Effector memory CD8-positive, alpha-beta T cell (primary cell): ENCODE measurements at places on chromosomes 12 and 14.
A peak's percentile ranks its signal among the peaks of the same experiment; 100 is the strongest.

GRCh38 chr14:57254884-57255283 is 13.8 kb downstream of the EXOC5 start:
- no peak for DNase-seq

- DNase-seq = no peak
Measured at GRCh38 chr12:76193961-76194360, 109.5 kb upstream of the NAP1L1 start.

DNA sequence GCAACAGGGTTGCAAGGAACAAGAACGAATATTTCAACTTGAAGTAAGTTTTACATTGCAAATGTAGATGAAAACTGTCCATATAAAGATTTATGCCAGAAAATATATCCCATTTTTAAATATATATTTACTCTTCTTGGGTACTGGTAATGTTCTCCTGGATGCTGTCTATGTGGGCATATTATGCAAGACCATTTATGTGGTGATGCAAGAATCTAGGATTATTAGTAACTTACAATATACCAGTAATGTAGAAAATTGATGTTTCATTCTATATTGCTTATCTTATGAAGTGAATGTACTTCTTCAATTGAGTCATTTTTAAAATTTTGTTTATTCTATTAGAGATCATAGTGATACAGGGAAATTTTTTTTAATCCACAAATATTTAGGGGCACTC is 25.1 kb downstream of the FGFR1OP2 start:
- DNase-seq = no peak

DNA sequence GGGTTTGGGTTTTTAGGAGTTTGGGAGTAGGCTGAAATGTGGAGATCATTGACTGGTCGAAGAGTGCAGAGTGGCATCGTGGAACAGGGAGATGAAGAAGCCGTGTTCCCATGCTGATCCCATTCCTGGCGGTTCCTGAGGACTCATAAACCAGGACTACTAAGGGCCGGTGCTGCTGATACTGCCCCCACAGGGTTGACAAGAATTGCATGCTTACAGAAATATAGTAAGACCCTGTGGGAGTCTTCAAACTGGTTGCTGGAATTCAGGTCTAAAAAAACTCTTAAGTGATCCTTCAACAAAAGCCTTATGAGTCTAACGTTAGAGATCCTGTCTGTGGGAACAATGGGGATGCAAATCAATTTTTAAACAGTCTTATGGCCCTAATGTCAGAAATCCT is 64.0 kb upstream of the ARHGAP5 start:
- DNase-seq = no peak

DNA sequence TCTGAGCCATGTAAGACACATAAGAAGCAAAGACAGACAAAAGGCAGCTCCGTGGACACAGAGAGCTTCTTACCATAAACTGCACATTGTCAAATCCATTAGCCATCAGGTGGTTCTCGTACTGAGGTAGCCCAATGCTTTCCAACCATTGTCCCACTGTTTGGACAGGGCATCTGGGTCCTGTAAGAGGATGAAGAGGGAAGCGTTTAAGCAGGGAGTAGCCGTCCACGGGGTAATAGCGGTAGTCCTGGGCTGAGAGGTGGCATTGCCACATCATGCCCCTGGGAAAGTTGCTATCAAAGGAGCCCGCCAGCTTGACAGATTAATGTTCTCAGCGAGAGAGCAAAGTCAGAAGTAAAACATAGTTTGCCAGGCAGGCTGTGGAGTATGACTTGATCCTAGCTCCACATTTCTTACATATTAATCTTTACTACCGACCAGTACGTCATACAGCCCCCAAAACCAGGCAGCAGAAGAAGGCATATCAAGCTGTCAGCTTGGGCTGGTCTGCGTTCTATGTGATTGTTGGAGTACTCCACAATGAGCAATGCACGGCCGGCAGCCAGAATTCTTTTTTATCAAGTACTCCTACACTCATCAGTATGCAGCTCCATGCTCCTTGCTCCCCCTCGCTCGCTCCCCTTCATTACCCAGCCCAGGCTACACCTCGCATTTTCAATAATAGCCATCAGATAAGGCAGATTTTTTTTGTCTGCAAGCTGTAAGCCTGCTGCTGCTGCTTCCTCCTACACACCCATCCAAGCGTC is 493.2 kb upstream of the GARIN6 start:
- no peak for DNase-seq

- no peak for DNase-seq
Measured at GRCh38 chr14:91585856-91586255, 75.7 kb upstream of the PPP4R3A start.

DNA sequence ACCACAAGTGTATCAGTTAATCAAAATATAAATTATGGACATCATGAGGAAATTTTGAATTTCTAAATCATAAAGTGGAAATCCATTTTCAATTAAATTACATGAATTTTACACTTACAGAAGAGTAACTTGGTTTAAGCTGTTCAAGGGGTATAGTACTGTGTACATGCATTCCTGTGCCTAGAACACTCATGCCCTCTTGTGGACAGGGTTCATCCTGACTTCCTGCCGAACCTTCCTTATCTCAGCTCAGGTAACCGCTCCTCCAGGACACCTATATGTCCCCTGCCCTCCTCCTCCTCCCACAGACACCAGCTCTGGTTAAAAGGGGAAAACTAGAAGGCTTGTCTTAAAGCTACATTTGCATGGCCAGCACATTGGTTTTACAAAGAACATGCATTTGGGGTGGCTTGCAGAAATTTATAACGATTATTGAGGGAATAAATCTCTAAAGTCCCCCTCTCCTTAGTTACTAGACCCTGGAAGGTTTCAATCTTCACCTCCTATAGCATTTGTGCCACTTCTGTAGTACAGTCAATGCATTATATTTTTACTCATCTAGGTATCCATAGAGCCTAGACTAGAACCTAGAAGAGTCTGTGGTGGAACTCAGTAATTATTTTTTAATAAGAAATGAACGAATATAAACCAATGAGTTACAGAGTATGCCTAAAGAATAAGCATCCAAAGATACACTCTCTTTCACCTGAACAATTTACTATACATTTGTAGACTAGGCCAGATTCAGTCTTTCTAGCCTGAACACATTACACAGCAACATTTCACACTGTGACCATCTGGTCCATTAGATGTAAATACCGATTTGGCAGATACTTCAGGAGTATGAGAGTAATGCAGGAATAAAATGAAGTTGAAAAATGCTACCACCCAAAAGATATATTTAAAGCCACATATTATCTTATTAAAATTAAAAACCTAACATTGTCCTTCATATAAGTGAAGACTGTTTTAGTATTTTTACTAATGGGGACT is 345.6 kb downstream of the PAWR start:
- DNase-seq = no peak

DNA sequence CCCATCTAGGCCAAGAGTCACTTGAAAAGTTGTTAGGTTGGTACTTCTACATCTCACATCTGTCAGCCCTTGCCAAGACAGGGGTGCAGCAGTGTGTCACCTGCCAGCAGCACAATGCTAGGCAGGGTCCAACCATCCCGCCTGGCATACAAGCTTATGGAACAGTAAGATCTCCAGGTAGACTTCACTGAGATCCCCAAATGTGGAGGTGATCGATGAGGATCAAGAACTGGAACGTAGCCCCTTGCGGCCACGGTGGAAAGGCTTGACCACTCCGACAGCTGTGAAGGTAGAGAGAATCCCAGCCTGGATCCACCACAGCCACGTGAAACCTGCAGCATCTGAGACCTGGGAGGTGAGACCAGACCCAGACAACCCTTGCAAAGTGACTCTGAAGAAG is 696.0 kb upstream of the LMO3 start:
- no peak for DNase-seq

DNA sequence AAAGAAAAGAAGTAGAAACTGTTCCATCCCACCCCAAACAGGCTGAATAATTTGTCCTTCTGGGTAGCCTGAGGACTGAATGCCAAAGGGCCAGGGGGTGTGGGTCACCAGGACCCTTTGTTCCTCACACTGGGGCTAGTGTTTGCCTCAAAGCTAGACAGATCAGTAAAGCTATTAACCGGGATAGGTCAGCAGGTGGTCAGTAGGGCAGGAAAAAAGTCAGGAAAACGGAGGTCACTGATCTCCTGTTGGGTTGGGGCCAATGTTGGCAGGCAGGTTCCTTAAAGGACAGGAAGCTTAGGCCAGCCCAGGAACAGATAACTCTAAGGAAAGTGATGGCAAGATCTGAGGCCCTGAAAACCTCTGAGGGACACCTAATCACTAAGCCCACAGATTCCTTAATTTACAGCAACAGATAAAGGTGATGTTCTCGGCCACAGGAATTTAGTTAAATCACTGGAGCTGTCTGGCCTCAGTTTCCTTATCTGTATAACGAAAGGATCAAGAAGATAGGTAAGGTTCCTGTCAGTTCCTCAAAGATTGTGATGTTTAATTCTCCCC is 22.7 kb upstream of the TMPO start:
- DNase-seq = no peak

GRCh38 chr12:124605883-124606774 is 38.7 kb upstream of the NCOR2 start:
- DNase-seq = no peak

- no peak for DNase-seq
Measured at GRCh38 chr12:124541322-124541721, 26.1 kb downstream of the NCOR2 start.

- no peak for DNase-seq
Measured at GRCh38 chr12:92784356-92784755, 81.6 kb downstream of the PLEKHG7 start.

GRCh38 chr14:94569381-94570001 is 8.2 kb downstream of the SERPINA4 start:
- DNase-seq = no peak

- no peak for DNase-seq
Measured at GRCh38 chr12:86697916-86698640, 441.9 kb upstream of the MGAT4C start.

GRCh38 chr12:24974216-24974615 is 25.3 kb upstream of the BCAT1 start:
- no peak for DNase-seq

GRCh38 chr12:13222076-13222475 is 25.6 kb downstream of the EMP1 start:
- no peak for DNase-seq

GRCh38 chr14:68391311-68392014 is 401.4 kb downstream of the ZFP36L1 start:
- no peak for DNase-seq

GRCh38 chr14:58876608-58877007 is 238.8 kb downstream of the DACT1 start:
- DNase-seq = no peak

GRCh38 chr14:97697772-97698171 is 900.6 kb downstream of the VRK1 start:
- peak; percentile 42 for DNase-seq

DNA sequence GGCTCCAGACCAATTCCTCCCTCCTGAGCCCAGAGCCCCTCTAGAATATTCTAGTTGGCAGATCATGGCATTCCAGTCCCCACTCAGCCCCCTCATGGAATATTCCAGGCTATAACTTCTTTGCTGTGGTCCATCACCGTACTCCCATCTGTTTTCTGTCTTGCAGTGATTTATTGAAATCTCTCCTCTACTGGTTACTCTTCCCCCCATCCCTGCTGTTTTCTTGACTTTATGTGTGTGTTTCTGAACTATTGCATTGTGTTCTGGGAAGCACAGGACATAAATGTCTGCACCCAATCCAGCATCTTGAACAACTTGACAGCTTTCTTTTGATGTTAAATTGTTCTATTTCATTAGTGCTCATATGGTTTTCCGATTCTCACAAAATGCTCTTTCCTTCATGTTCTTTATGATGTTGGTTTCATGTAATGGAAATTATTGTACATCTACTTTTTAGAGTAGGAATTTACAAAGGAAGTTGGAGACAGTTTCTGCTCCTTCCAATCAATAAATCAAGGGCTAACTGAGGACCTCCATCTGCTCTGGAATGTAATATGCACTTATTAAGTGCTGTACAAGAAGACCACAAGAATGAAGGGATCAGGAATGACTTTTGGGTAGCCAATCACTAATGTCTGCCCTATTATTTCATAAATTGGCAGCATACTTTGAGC is 26.3 kb downstream of the PDE6H start:
- no peak for DNase-seq

DNA sequence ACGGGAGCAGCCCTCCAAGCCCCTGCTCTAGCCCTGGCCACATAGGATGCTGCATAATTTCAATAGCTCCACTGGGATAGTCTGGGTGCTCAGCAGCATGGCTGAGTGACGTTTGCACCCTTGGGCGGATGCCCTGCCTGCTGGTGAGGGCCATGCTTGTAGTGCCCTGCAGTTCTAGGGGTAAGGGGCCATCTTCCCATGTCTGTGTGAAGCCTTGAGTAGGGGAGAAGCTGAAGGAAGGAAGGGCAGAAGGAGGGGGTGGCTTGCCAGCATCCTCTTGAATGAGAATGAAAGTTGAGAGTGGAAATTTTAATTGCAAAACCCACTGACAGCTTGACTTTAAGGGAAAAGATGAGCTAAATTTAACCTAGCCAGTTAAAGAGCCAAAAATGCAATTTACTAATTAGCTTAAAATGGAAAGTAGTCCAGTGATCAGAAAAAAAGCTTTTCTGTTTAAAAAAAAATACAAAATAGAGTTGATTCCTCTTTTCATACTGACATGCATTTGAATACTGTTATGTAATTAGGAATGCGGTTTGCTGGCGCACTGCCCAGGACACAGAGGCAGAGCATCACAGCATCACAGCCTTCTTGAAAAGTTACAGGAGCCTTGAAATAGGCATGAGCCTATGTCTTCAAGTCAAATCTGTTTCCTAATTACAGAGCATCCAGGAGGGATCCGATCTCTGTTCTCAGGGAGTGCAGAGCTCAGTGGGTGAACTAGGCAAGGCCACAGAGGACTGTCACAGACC is 18.5 kb upstream of the EML1 start:
- no peak for DNase-seq
